ENCODE measurements at places on chromosomes 3 and 15.

- DNase-seq, result no peak
Measured at GRCh38 chr3:149009732-149010131, 18.4 kb downstream of the GYG1 start.

GRCh38 chr15:42490671-42491538 is at the start of gene ZNF106:
TSS of gene ZNF106 (minus strand) at chr15:42491141. CDS start at chr15:42472289, 18,852 bp downstream.
- DNase-seq, result peak; percentile 95

DNA sequence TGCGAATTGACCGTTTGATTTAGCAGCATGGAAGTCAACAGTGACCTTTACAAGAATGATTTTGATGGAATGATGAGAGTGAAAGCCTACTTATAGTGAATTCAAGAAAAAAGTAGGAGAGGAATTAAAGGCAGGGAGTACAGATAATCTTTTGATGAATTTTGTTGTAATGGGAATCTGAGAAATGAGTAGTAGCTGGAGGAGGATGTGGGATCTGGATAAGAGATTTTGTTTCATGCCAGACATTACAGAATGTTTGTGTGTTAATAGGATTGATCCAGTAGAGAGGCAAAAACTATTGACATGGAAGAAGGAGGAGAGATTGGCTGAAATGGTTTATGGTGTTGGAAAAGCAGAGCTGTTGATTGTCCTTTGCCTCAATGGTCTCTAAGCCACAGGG is 17.4 kb upstream of the ZNF609 start:
- DNase-seq, result no peak

DNA sequence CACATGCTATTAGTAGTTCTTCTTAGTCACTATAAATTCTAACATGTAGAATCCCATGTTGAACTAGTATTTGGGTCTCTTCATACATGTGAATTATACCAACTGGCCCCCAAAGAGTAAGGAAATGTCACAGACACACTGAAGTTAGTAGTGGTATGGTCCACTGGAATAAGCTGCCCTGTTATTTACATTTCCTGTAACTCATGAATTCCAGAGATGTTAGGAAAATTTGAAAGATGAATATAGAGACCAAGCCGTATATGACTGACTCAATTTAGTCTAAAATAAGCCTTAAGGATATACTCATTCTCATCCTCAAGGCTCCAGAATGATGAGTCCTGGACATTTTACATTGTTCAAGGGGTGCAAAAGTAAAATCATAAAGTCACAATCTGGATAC is 81.2 kb downstream of the FBXL22 start:
- DNase-seq, result no peak

- no peak for DNase-seq
Measured at GRCh38 chr15:43186003-43186353, 775 bp downstream of the CCNDBP1 start.

DNA sequence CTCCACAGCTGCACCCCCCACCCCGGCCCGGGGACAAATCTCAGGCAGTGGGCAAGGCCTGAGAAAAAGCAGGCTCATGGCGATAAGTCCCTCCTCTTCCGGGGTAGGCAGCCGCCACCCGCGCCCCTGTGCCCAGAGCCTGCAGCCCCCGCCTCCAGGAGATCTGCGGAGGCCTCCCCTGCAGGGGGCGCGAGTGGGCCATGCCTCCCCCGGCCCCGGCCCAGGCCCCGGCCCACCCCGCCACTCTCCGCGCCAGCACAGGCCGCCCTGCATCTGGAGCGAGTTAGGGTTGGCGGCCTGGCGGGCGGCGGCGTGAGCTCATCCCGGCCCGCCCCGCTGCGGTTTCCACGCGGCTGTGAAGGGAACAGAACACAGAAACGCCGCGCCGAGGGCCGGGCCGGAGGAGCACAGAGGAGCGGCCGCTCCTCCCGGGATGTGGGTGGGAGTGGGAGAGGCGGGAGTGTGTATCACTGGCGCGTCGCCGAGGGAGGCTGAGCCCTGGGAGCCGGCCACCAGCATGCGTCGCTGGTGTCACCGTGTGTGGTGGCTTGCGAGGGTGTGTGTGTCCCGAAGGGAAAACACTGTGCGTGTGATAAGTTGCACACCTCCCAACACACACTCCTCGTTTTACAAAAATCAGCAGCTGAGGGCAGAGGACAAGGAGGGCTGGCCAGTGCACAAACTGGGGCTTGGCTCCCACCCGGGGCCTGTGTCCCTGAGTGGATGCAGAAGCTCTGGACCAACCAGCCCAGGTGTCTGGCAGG is 17.2 kb downstream of the MYL3 start:
- DNase-seq, result peak; percentile 86
